Left hindlimb (tissue), 1 donor: ENCODE measurements at places on chromosomes 2 and 18.

GRCh38 chr18:55300936-55301531 lies 287.0 kb downstream of the TCF4 start:
- peak; percentile 41 for DNase-seq

DNA sequence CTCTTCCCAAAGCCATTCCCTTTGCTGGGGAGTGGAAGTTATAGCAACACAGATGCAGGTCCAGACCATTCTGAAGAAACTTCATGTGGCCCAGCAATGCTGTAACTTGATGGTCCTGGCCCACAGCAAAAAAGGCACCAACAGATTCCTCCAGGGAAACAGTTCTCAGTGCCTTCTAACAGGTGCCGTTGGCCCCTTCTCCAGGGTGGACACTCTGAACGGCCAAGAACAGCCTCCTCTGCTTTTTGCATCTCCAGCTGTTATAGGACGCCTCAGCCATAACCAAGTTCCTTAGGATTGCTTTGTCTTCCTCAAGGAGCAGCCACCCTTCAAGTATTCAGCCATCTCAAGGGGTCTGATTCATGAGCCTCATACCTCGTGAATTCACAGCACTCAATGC lies 38.0 kb downstream of the MARCO start:
- no peak for DNase-seq

GRCh38 chr2:105129722-105130232 lies 91.9 kb downstream of the MRPS9 start:
- no peak for DNase-seq

DNA sequence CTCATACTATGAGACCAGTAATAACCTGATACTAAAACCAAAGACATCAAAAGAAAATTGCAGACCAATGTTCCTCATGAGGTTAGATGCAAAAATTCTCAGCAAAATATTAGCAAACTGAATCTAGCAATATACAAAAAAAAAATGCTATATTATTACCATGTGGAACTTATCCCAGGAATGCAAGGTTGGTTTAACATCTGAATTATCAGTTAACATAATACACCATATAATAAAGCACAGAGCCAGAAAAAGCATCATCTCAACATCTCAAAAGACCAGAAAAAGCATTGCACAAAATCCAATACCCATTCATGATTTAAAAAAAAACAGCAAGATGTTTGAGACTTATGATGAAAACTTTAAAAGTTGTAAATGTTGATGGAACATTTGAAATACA lies 8.3 kb upstream of the ZCCHC2 start:
- DNase-seq = no peak

GRCh38 chr2:26725521-26725820 lies 32.9 kb downstream of the KCNK3 start:
- DNase-seq = no peak

- DNase-seq = no peak
These were observed 21.1 kb downstream of the TMEM182 start for GRCh38 chr2:102782933-102783332.

- DNase-seq = no peak
These were observed 17.3 kb downstream of the NFATC1 start for GRCh38 chr18:79413025-79413424.

- DNase-seq = no peak
These were observed 149.2 kb downstream of the ABCA12 start for GRCh38 chr2:214989187-214989586.

GRCh38 chr2:30480703-30481322 lies 33.8 kb downstream of the LCLAT1 start:
- no peak for DNase-seq

DNA sequence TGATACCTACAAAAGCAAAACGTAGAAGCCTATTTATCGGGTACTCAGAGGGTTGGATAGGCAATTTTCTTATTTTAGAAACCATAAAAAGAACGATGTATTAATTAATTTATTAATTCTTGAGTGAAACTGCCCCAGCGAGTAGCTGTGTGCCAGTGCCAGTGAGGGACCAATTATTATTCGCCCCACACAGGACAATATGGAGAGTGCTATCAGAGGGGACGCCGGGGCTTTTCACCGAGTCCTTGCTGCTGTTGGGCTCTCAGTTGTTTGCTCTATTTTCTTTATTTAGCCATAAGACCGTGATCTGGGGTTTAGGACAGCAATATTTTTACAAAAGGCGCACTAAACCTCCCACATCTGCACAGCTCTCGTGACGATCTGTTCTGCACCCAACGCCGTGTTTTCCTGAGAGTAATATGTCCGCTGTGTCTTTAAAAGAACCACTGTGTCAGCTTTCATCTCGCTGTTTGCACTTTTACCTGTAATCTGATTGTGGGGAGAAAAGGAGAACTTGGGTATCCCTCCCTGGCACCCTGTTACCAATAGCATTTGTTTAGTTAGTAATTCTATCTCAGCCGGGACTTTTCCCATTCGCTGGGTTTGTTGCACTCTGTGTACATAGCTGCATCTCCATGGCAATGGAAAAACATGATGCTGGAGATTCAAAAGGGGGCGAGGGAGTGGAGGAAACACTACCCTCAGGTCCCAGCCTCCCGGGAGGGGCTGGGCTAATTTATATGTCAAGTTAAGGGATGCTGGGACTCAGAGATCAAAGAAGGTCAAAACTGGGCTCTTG lies 30.1 kb upstream of the ZNF516 start:
- DNase-seq = peak; percentile 79

DNA sequence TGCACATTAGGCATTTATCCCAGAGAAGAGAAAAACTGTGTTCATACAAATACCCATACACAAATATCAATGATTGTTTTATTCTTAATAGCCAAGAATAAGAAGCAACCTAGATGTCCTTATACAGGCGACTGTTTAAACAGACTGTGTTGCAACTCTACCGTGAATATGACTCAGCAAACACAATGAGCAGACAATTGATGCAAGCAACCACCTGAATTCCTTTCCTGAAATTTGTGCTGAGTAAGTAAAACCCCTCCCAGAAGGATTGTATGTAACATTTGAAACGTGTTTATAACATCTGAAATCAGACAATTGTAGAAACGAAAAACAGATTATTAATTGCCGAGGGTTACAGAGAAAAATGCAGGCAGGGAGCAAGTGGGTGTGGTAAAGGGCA lies 621.9 kb upstream of the SOX11 start:
- no peak for DNase-seq

GRCh38 chr2:38073211-38074057 lies 2.5 kb downstream of the CYP1B1 start:
- DNase-seq = no peak

GRCh38 chr2:7566382-7566881 lies 649.2 kb downstream of the RNF144A start:
- no peak for DNase-seq

DNA sequence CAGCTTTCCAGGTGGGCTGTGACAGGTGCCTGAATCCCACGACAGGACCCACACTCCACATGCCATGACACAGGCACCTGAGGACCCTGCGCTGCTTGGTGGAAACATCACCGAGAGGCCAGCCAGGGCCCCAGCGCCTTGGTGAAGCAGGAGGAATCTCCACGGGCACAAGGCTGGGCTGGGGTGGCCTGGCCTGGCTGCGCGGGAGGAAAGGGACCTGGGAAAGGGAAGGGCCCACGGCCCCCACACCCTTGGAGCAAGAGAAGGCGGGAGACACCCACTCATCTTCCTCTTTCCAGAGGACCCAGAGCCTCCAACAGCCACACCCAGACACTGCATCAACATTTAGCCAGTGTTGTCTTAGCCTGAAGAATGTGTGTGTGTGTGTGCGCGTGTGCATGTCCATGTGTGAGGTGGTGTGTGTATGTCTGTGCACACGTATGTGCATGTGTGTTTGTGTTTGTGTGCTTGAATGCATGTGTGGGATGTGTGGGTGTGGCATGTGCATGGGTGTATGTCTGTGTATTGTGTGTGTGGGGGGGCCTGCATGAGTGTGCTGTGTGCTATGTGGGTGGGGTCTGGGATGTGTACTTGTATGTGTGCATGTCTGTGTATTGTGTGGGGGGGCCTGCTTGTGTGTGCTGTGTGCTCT lies 6.3 kb upstream of the OTOS start:
- no peak for DNase-seq
